ENCODE measurements at places on chromosomes 3 and 15.

- DNase-seq: no peak
These were observed 550.7 kb upstream of the DPPA4 start for GRCh38 chr3:109888026-109888425.

- no peak for DNase-seq
These were observed 6.3 kb downstream of the BHLHE40 start for GRCh38 chr3:4985330-4986174.

GRCh38 chr15:51375966-51376640 is 34.6 kb downstream of the GLDN start:
- DNase-seq: no peak

- DNase-seq: no peak
These were observed 87.7 kb downstream of the KCNAB1 start for GRCh38 chr3:156207802-156208685.

DNA sequence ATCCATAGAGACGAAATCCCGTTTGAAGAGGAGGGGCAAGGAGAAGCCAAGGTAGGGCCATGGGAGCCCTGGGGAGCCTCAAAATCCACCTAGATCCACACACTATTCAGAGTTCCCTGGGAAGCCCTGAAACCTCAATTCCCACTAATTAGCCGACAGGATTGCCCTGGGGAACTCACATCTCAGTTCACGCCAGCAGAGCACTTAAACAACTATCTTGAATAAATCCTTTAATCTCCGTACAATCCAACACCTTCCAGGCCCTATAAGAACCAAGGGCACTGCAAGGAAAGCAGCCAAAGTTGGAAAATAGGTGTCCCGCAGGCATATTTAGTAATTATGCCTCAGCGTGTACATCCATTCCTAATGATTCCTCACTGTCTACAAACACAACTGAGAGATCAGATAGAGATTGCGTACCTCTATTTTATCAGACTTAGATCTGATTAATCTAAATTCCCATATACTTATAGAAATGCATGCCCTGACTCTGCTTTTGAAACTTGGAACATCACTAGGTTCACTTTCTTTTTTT is 25.6 kb upstream of the EIF4A2 start:
- DNase-seq: no peak

DNA sequence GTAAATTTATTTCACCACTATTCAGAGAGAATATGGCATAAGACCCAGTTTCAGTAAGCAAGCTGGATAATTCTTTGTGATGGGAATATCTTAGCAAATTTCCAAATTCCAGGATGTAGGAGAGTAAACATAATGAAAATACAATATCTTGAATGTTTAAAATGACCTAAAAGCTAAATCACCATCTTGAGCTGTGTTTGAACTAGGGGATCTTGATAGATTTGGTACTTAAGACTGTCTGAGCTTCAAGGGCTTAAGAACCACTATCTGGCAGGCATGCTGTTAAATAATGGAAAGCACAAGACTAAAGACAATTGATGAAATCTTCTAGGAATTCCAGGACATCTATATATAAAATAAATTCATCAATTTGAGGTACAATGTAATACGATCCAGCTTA is 217.7 kb downstream of the ATP8B4 start:
- DNase-seq: no peak

GRCh38 chr3:53570709-53571108 is 76.3 kb downstream of the CACNA1D start:
- no peak for DNase-seq

DNA sequence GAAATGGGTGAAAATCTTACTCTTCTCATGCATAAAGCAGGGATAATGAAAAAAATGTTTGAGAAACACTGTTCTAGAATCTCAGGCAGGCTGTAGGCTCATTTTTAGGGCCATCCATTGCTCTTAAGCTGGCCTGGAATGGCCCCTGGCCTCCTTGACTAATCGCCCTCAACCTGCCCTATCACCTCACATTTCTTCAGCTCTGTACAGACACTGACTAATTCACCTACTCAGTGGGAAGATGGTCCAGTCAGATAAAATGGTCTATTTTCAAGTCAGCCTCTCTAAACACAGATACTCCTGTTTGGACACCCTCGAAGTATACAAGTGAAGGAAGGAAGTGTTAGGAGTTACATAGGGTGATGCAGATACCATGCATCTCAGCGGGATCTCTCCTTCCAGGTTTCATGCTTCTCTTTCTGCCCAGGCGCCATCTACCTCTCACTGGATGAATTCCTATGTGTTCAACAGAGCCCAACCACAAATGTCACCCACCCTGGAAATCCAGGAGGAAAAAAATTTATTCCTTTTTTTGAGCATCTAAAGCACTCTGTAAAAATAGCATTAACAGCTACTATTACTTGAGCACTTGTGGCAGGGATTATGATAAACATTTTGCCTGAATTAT is 12.1 kb downstream of the FMN1 start:
- no peak for DNase-seq

DNA sequence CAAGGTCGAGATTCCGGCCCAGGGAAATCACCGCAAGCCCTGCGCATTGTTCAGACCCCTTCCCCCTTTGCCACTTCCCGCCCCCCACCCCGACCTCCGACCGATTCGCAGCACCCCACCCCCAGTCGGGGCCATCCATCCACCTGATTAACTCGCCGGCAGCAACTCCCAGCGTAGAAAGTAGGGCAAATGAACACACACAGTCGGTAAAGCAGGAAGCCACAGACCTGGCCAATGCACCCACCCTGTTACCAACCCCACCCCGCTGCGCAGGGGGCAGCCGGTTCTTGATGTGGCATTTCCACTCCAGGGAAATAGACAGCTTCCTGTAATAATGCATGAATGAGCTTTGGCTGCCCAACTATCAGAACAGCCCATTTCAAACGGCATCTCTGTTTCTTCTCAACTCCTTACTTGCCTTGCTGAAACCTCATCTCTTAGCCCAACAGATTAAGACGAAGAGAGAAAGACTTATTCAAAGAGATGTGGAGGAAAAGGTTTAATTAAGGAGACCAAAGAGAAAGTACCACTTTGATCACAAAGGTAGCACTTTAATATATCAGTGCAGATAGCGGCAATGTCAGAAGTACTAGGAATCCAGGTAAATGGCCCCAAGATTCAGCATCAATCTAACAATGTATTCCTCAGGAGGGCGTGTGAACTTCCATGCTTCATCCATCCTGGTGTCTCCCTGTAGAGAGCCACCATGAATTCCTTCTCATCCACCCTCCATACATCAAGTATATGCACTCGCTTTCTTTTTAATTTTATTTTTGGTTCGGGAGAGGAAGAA is 1.9 kb downstream of the TNIK start:
- DNase-seq: no peak

Measured in hematopoietic multipotent progenitor cell treated with erythropoietin and hydrocortisone succinate and interleukin-3 and kit ligand, for 17 days (in vitro differentiated cells).